ENCODE measurements at places on chromosomes 12 and 14.

- DNase-seq = no peak
Observed at GRCh38 chr14:105307052-105307727, 6.4 kb upstream of the BRF1 start.

- no peak for DNase-seq
Observed at GRCh38 chr12:52338241-52338960, 17.2 kb upstream of the KRT83 start.

DNA sequence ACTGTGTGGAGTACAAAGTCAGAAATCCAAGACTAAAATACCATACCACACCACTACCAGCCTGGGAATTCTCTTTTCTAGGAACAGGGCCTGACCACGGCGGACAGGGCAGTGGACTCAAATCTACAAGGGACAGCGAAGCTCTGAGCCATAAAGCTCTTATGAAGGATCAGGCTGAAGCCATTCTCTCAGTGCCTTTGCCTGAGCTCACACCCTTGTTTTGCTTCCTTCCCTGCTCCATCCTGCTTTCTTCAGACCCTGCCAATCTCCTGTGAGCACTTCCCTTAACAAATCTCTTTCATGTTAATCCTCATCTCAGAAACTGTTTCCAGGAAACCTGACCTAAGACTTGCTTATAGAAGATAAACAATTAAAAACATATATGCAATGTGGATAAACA lies 398.5 kb downstream of the MDGA2 start:
- DNase-seq = no peak

GRCh38 chr12:69254862-69255261 lies 15.5 kb downstream of the CPSF6 start:
- no peak for DNase-seq

- DNase-seq = no peak
Observed at GRCh38 chr14:96143906-96144305, 60.7 kb upstream of the BDKRB2 start.

GRCh38 chr12:50925342-50925651 lies 27.0 kb upstream of the HIGD1C start:
- no peak for DNase-seq

DNA sequence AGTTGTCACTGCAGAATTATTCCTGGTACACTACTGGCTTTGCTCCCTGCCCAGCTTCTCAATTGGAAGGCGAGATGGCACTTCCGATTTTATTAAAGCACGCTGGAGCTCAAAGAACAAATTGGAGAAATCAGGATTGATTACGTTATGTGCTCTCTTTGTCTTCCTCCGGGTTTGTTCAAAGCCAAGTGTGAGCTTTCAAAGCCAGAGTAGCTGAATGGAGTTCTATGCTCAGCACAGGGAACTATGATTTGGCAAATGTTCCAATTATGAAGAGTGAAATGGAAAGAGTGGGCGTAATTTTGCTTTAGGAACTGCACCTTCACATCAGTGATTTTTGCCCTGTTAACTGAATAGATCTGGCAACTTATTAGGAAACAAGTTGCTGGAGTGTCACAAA lies 72.4 kb downstream of the FLRT2 start:
- DNase-seq = no peak

GRCh38 chr12:26360062-26360461 lies 164.7 kb downstream of the SSPN start:
- no peak for DNase-seq

- no peak for DNase-seq
Observed at GRCh38 chr12:112685321-112685720, 106.2 kb upstream of the RPH3A start.

- DNase-seq = no peak
Observed at GRCh38 chr12:114166362-114166761, 200.2 kb upstream of the RBM19 start.

DNA sequence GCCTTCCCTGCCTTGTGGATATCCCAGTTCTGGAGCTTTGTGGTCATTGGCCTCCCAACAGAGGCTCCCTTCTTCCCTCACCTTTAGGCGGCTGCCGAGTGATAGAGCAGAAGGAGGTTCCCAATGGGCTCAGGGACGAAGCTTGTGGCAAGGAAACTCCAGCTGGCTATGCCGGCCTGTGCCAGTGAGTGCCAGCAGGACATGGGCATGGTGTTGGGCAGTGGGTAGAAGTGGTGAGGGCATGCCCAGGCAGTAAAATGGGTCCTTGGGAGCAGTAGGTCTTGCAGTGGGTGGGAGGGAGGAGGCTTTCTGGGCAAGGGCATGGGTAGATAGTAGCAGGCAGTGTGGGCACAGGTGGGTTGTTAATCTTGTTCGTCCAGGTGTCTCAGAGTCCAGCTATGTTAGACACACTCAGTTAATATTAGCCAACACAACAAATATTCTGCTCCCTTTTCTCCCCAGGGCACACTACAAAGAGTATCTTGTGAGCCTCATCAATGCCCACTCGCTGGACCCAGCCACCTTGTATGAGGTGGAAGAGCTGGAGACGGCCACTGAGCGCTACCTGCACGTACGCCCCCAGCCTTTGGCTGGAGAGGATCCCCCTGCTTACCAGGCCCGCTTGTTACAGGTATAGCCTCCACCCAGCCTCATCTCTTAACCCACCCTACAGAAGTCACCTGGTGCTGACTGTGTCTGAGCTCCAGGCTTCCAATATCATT lies 1.1 kb upstream of the IRF9 start:
- DNase-seq = no peak

DNA sequence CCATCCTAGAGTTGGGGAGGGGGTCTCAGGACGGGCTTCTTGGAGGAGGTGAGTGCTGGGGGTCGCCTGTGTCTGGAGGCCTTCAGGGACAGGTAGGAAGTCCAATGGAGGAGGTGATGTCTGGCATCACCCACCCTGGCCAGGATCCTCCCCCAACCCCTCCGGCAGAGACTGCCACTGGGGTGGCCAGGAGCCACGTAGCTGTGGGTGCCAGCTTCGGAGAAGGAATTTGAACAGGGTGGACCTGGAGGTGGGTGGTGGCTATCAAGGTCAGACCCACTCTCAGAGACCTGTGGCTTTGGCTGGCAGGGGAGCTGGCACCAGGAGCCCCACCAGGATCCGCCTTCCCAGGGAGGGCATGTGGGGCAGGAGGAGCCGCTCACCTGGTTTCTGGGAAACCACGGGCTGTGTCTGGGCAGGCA lies 9.1 kb downstream of the CEP170B start:
- no peak for DNase-seq

GRCh38 chr14:96049932-96050331 lies 10.8 kb downstream of the C14orf132 start:
- no peak for DNase-seq

- no peak for DNase-seq
Observed at GRCh38 chr12:25236190-25236589, 14.5 kb downstream of the KRAS start.

GRCh38 chr14:31898838-31899528 lies 178.1 kb upstream of the ARHGAP5 start:
- DNase-seq = no peak

DNA sequence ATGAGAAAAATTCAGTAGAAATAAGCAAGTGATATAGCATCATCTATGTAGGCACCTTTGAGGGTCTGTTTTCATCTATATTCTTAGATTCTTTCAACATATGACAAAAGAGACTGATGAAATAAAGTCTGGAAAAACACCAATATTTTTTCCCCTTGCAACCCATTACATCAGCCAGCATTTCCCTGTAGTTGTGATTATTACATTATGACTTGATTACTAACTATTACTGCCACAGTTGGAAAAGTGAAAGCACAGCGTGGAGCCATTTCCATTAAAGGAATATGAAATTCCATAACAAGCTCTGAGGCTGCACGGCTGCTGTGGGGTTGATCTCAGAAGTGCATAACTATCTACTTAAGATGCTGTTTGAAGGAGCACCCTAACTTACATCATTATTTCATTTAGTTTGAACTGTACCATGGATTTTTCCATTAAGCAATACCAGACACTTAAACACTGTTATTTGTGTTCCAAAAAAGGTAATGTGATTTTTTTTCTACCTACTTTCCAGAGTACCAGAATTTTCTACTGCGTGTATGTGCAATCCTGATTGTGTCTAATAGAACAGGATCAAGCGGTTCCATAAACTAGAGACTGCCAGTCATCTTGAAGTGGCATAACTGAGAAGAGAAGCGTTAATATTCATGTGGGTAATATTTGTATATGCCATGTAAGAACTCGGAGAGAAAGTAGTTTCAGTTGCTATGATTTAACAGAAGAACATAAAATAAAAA lies 405.5 kb downstream of the MDGA2 start:
- DNase-seq = no peak

- no peak for DNase-seq
Observed at GRCh38 chr14:94691660-94692034, 78.3 kb downstream of the GSC start.

- DNase-seq = no peak
Observed at GRCh38 chr14:73752297-73752992, 38.3 kb upstream of the PNMA1 start.

GRCh38 chr12:11741434-11742092 lies 92.1 kb downstream of the ETV6 start:
- no peak for DNase-seq

GRCh38 chr12:62724285-62724684 lies 210.7 kb downstream of the PPM1H start:
- no peak for DNase-seq

DNA sequence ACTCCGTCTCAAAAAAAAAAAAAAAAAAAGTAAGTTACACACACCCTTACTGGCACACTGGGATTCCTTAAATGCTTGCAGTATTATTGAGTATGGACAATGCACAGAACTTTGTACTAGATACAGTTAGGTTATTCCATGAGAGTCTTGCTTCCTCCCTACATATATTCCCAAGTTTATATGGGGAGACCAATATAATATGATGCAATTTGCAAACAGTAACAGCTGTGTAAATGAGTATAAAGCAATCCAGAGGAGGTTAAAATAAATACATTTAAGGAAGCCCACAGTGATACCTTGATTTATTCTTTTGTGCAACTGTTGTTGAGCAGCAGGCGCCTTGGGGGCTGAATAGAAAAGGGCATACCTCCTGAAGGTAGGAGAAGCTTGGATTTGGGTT lies 26.6 kb downstream of the RASSF3 start:
- no peak for DNase-seq

DNA sequence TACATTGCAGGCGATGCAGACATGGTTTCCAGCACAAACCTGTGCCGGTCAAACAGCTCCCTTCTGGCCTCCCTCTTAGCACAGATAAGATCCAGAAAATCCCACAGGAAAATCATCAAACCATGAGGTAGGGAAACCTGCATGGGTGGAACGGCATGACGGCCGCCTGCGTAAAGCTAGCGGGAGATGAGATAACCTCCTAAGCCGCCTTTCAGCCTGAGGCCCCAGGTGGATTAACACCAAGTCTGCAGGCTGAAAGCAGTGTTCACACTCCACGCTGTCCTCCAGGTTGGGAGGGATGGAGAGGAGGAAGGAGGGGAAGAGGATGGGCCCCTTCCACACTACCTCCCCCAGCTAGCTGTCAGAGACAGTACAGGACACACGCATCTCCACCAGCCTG lies 63.8 kb downstream of the TSPAN11 start:
- no peak for DNase-seq

DNA sequence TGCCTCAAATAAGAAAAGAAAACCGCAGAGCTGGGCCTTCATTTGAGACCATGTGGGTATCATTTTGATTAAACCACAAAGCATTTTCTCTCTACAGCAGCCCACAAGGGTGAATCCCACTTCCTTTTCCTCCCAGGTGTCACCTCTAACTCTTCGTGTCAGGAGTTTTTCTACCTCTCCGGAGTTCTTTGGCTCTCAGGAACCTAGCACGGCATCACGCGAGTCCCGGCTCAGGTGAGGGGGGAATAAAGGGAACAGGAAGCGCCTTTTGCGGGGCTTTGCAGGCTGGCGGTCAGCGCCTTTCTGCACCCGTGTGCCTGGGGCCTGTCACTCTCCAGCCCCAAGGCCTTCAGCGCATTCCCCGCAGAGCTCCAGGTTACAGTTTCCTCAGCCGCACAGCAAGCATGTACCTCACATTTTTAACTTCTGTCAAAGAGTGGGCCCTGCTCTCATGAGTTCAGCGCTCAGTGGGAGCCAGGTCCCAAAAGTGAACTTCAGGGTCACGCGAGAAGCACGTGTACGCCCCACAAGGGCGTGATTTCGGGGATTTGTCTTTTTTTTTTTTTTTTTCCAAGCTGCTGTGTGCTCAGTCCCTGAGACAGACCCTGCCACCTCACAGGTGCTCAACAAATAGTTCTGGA lies 740 bp upstream of the PRPF40B start:
- no peak for DNase-seq

- DNase-seq = no peak
Observed at GRCh38 chr14:43169722-43170121, 1337.4 kb downstream of the FSCB start.

DNA sequence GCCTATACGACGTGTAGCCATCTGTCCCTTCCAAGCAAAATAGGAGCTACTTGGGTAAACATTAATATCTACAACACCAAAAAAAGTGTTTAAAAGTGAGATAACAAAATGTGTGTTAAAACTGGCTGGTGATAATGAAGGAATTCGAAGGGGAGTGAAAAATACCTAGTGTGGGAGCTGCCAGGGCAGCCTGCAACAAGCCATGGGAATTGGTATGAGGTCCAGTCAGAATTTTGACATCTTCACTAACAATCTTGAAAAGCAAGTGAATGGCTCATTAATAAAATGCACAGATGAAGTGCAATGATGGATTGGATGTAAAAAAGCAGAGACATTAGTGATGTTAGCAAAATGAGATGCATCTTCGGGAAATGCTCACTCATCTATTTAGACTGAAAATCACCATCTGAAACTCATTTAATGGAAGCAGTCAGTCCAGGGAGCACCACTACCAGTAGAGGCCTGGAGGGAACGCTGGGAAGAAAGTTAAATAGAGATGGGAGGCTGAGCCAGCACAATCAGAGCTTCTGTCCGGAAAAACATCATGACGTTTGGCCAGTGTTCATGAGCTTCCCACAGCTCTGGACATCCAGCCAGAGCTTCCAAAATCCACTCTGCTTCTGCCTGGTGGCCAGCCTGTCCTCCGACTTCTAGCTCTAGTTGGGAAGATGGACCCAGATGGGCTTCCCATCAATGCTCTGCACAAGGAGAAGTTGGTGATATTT lies 405.0 kb upstream of the TMTC1 start:
- no peak for DNase-seq

DNA sequence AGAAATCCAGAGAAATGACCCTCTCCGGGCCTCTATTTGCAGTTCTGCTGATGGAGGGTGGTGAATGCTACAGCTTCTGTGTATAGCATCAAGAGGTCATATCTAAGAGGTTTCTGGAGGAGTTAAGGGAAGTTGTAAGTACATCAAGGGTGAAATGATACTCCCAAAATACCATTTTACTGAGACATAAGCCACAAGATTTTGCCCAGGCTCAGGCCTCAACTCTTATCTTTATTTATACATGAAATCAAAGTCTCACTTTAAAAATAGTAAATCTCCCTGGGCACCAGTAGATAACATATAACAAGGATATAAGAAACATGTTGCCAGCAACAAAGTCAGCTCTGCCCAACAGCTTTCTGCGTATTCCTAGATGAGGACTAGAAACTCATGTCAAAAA lies 40.4 kb downstream of the NIN start:
- no peak for DNase-seq

DNA sequence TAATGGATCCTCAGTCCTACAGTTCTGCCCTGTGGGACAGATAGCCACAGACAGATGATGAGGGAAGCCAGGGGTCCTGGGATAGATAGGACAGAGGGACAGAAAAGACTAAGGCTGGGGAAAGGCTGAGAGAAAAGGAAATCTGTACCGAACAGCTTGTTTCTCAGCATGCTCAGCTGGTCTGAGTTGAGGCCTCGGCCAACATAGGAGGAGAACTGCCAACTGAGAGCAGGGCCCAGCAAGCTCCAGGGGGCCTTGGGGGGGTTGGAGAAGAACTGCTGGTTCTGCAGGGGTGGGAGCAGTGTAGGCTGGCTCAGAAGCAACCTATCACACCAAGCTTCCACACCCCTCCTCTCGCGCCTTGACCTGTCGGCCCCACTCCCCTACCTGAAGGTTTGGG lies 10.1 kb downstream of the IL23A start:
- DNase-seq = no peak

- no peak for DNase-seq
Observed at GRCh38 chr12:93109551-93110203, 180.6 kb upstream of the EEA1 start.

All from stimulated activated CD4-positive, alpha-beta T cell treated with anti-CD3 and anti-CD28 coated beads, Interleukin-15, amount 100 ng/mL, for 1 hour (primary cell).